Activated CD4-positive, alpha-beta T cell treated with anti-CD3 and anti-CD28 coated beads, Interleukin-2, amount 10 ng/mL, durations not matched to agents 7 days and 5 days (primary cell): ENCODE measurements at places on chromosomes 4 and X. TPM values are rescaled to one million over a fixed set of nuclear protein-coding genes. Genes with fewer than 3 reads are reported as not detected.
A peak's percentile ranks its signal among the peaks of the same experiment; 100 is the strongest.

GRCh38 chr4:82508806-82509428, 52.9 kb downstream of the TMEM150C start:
- no peak overlapping the region for H3K27ac ChIP-seq
- H3K4me3 ChIP-seq, result no peak overlapping the region
- DNase-seq, result no peak

DNA sequence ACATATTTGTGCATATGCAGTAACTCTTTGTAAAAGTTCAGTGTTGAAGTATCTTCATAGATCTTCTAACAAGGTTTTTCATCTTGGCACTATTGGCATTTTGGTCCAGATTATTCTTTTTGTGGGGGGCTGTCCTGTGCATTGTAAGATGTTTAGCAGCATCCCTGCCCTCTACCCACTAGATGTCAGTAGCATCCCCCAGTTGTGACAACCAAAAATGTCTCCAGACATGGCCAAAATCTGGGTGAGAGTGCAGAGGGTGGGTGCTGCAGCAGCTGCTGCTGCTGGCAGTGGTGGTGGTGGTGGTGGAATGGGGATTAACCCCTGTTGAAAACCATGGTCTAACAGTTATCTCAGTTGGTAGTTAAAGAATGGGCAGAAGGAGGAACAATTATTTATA, 370.0 kb downstream of the GPAT3 start:
- DNase-seq, result no peak
- no peaks in the 10 kb centered on the region for H3K36me3 ChIP-seq
- no peak overlapping the region for H3K27ac ChIP-seq
- H3K4me1 ChIP-seq, result no peaks in the 10 kb centered on the region
- no peaks in the 10 kb centered on the region for H3K27me3 ChIP-seq
- H3K4me3 ChIP-seq, result no peak overlapping the region

FGG gene
- total RNA-seq, result not detected

GRCh38 chr4:155639704-155640523, 26.7 kb upstream of the GUCY1A1 start:
- H3K4me1 ChIP-seq, result peaks cover 22% of the 10 kb centered on the region
- peaks cover 12% of the 10 kb centered on the region for H3K27me3 ChIP-seq
- H3K4me3 ChIP-seq, result no peak overlapping the region
- H3K27ac ChIP-seq, result peak overlapping the region; percentile 51
- H3K36me3 ChIP-seq, result no peaks in the 10 kb centered on the region

- H3K4me1 ChIP-seq, result no peaks in the 10 kb centered on the region
- DNase-seq, result no peak
- H3K4me3 ChIP-seq, result no peak overlapping the region
- no peaks in the 10 kb centered on the region for H3K27me3 ChIP-seq
- H3K27ac ChIP-seq, result no peak overlapping the region
These were observed 1832.1 kb downstream of the ARAP2 start for GRCh38 chr4:34412233-34412632.

- no peak for DNase-seq
- no peak overlapping the region for H3K27ac ChIP-seq
- H3K36me3 ChIP-seq, result no peaks in the 10 kb centered on the region
These were observed 219.6 kb upstream of the MAOA start for GRCh38 chrX:43436517-43436916.

AFAP1 gene
- 7.1 TPM for total RNA-seq

GRCh38 chr4:83589279-83589678, 53.4 kb downstream of the GPAT3 start:
- H3K27ac ChIP-seq, result no peak overlapping the region
- no peaks in the 10 kb centered on the region for H3K36me3 ChIP-seq
- DNase-seq, result no peak
- no peaks in the 10 kb centered on the region for H3K27me3 ChIP-seq
- no peaks in the 10 kb centered on the region for H3K4me1 ChIP-seq
